ENCODE measurements at places on chromosomes 13 and 19.

- DNase-seq: peak; percentile 10
Observed at GRCh38 chr19:1446713-1447481, 3.0 kb upstream of the APC2 start.

DNA sequence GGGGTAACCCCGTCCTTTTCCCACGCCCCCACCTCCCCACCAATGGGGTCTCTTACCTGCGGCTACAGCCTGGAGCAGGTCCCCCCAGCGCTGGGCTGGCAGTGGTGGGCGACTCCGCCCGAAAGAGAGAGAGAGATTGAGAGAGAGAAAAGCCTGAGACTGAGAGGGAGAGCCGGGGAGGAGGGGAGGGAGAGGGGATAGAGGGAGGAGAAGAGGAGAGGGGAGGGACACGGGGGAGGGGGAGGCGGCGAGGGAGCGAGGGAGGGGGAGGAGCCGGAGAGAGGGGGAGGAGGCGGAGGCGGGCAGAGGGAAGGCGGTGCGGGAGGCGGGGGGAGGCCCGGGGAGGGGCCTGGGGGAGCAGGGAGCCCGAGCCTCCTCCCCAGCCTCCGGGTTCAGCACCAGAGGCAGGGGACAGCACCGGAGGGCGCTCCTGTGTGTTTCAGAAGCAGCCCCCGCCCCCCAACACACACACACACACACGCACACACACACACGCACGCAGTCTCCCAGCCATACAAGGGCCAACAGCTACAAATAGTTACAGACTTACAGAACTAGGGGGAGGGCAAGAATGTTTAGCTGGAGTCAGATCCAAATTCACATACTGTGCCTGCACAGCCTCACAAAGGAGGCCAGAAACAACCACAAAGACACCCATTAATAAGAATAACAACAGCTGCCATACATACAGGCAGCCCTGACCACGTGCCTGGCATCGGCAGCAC is at the start of gene SLC8A2:
Gene SLC8A2 (minus strand): TSS at position 161 of the 725 bp plus-strand sequence. CDS start 5,490 bp downstream, outside the sequence.
- peak; percentile 38 for DNase-seq

- DNase-seq: no peak
Observed at GRCh38 chr19:56988299-56988698, 131.5 kb upstream of the USP29 start.

DNA sequence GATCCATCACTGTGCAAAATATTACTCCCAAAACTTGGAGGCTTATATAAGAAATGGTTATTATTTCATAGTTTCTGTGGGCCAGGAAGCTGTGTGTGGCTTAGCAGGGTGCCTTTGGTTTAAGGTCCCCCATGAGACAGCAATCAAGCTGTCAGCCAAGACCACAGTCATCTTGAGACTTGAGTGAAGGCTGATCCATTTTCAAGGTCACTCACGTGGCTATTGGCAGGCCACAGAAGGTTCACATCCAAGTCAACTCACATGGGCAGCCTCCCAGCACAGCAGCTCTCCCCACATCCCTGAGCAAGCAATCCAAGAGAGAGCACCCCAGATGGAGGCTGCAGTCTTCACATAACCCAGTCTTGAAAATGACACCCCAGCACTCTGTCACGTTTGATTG is 537.4 kb downstream of the MYO16 start:
- no peak for DNase-seq

- DNase-seq: peak; percentile 87
Observed at GRCh38 chr19:36605101-36605876, at the start of gene ZNF382. TSS of gene ZNF382 (plus strand) at chr19:36605313. CDS start at chr19:36609915, 4,602 bp downstream.

GRCh38 chr19:7575434-7576040 is 20.1 kb upstream of the CAMSAP3 start:
- DNase-seq: no peak

DNA sequence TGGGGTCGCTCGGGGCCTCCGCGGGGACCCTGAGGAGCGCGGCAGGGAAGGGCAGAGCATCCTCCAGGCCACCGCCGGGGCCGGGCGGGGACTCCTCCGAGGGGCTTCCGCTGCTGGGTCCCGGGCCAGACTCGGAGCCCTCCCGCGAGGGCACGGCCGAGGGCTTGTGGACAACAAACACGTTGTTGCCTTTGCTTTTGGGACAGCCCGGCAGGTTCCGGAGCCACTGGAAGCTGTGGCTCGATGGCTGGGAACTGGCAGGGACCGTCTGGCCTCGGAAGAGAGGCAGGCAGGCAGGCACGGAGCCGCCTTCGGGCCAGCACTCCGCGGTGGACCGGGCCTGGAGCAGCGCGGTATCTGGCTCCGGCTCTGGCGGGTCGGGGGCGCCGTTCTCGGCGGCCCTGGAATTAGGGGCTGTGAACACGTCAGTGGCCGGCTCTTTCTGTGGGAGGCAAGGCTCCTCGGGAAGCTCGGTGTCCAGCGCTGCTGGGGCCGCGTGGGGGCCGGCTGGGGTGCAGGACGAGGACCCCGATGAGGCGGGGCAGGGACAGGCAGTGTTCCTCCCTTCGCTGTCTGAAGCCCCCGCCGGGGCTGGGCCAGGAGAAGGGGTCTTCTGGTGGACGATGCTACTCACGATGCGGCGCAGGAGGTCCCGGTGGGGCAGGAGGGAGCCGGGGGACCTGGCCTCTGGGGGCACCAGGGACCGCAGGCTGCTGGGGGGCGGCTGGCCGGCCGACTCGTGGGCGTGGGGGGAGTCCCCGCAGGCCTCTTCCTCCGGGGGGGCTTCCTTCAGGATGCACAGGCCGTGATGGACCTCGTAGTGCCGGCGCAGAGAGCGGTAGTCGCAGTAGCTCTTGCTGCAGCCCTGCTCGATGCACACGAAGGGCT is 27.6 kb downstream of the ZNF541 start:
- no peak for DNase-seq

GRCh38 chr13:34153428-34154180 is 335.7 kb downstream of the RFC3 start:
- DNase-seq: no peak

DNA sequence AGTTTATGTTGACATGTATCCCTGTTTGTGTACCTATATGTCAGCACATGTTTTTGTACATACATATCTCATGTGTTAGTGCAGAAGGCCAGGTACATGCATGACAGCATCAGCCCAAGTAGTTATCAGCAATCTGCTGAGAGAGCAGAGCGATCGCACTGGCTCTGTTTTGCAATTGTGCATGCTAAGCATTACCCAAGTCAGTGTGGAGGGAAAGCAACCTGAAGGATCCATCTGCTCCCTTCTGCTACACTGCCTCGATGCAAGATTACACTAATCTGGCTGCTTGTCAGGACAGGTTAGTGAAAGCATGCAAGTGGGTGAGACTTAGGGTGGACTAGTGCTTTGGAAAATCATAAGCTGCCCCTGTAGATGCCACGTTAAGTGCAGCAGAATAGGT is 211.8 kb downstream of the PCCA start:
- DNase-seq: no peak

- no peak for DNase-seq
Observed at GRCh38 chr19:16623576-16623975, 4.4 kb downstream of the MED26 start.

DNA sequence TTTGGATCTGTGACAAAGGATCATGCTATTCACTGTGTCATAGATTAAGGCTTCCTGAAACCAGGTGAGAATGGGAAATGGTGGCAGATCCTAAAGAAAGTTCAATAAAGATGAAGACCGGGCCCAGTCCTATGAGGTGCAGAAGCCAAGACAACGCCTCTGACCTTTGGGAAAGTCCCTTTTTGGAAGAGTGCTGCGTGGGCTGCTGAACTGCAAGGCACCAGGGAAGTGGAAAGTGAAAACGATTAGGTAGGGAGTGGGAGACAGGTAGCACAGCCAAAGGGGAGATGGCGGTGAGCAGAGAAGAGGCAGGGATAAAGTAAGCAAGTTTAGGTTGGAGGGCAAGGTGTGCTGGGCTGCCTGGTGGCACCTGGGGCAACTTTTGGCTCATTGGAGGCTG is 16.3 kb downstream of the MBNL2 start:
- DNase-seq: no peak

- DNase-seq: peak; percentile 1
Observed at GRCh38 chr13:110137680-110138009, 169.3 kb downstream of the COL4A1 start.

DNA sequence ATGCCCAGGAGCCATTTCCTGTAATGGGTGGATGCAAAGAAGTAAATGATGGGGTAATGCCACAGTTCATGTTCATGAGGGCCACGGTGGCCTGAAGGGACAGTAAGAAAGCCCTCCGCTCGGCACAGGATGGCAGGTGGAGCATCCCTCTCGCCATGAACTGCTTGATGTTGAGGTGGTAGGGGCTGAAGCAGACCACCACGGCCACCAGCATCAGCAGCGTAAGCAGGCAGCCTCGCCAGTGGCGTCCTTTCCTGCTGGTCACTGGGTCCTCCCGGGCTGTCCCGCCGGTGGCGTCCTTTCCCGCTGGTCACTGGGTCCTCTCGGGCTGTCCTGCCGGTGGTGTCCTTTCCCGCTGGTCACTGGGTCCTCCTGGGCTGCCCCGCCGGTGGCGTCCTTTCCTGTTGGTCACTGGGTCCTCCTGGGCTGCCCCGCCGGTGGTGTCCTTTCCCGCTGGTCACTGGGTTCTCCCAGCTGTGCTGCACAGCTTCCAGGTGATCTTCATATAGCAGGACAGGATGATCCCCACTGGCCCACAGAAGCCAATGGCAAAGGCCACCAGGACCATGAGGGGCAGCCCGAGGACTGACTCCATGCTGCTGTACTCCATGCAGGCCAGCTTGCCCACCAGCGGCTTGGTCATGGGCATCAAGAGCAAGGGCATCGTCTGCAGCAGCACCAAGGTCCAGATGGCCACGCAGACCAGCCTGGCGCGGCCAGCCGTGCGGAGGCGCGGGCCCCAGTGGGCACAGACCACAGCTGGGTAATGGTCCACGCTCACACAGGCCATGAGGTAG is 93.2 kb upstream of the TM9SF2 start:
- DNase-seq: no peak

DNA sequence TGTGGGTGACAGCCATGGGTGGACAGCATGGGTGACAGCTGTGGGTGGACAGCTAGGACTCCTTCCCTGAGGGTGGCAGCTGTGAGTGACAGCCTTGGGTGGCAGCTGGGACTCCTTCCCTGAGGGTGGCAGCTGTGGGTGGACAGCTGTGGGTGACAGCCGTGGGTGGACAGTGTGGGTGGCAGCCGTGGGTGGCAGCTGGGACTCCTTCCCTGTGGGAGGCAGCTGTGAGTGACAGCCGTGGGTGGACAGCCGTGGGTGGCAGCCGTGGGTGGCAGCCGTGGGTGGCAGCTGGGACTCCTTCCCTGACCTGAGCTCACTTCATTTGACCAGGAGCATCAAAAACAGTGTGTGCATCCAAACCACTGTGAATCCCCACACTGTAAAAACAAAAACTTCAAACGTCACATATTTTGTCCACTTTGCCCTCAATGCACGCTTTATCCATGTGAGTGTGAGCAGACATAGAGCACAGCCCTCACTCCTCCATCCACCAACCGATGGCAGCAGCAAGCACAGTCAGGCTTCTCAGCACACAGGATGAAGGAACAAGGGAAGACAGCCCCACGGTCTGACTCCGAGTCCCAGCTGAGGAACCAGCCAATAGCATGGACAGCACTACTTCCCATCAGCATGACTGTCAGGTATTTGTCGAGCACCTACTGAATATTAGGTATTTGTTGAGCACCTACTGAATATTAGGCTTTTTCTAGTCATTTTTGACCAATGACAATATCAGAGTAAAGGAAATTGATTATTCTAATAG is 1.6 kb upstream of the CFAP97D2 start:
- DNase-seq: no peak

DNA sequence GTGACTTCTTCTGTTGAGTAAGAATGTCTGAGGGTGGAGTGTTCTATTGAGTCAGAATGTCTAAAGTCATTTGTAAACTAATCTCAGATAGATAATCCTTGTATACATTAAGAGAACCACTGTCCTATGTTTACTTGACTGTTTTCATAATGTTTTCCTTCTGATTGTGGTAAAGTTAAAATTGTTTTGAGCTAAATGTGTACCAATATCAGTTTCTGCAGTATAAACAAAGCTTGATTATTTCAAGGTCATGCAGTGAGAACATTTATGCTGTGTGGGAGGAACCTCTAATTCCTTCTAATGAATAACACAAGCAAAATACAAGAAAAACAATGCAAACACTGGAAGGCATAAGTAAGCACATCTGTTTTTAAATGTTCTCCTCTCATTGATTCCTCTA is 434.6 kb downstream of the FGF14 start:
- no peak for DNase-seq

Measured in CD4-positive, alpha-beta T cell treated with Interleukin-15 for 4 hours (primary cell).